ENCODE measurements at places on chromosomes 1 and 21. TPM values are rescaled to one million over a fixed set of nuclear protein-coding genes. Genes with fewer than 3 reads are reported as not detected.

FCRL6 gene
- total RNA-seq: not detected

DNA sequence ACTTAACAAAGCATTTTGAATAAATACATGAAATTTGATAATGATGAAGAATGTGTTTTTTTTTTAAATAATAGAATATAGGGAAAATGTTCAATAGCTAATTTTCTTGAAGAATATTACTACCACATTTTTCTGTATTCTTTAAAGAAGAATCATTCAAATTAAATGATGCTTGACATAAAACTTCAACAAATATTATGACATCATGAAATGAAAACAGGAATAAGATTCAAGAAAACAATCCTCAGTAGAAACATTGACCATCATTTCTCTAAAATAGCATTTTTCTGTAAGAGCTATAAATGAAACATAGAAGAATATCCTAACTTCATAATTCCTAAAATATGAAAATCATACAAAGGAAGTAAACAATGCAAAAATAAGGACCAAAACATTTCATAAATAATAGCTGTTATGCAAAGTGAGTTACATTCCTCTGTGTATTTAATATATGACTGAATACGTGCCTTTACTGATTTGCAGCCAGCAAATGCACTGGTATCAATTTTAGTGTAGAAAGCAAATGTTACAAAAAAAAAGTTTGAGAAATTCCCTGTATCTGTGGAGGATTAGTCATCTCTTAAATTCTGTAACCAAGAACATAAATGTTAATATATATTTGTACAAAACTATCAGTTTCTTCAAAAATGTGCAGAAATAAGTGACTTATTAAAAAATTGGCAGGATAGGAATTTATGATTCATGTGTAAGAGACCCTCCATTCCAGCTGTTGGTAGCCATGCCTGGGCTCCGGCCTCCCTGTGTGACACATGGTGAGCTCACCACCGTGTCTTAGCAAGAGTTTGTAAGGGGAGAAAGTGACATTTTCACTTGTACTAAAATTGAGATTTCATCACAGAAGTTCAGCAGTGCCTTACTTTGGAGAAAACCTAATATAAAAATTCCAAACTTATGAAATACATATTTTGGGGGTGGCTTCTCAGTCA, 15.0 kb upstream of the PTPN14 start:
- no peak overlapping the region for H3K4me3 ChIP-seq
- H3K27me3 ChIP-seq: peaks cover 2% of the 10 kb centered on the region
- DNase-seq: no peak
- no peak overlapping the region for H3K27ac ChIP-seq
- H3K4me1 ChIP-seq: no peaks in the 10 kb centered on the region
- no peaks in the 10 kb centered on the region for H3K36me3 ChIP-seq

WLS gene
- total RNA-seq: not detected

PLEKHA6 gene
- total RNA-seq: not detected

NPHS2 gene
- total RNA-seq: not detected

AGBL4 gene
- total RNA-seq: not detected

GRCh38 chr1:157646144-157646543, 48.3 kb upstream of the FCRL4 start:
- H3K27ac ChIP-seq: no peak overlapping the region
- DNase-seq: no peak
- no peaks in the 10 kb centered on the region for H3K36me3 ChIP-seq
- peaks cover 6% of the 10 kb centered on the region for H3K27me3 ChIP-seq
- H3K4me3 ChIP-seq: no peak overlapping the region
- H3K4me1 ChIP-seq: no peaks in the 10 kb centered on the region

- H3K27ac ChIP-seq: no peak overlapping the region
- no peaks in the 10 kb centered on the region for H3K4me1 ChIP-seq
- H3K4me3 ChIP-seq: no peak overlapping the region
- H3K27me3 ChIP-seq: no peaks in the 10 kb centered on the region
- no peak for DNase-seq
Observed at GRCh38 chr21:46151261-46151988, 4.0 kb downstream of the FTCD start.

GRCh38 chr1:203291201-203292096, 13.9 kb upstream of the BTG2 start:
- DNase-seq: no peak
- peaks cover 73% of the 10 kb centered on the region for H3K4me1 ChIP-seq
- H3K27ac ChIP-seq: peak overlapping the region; percentile 99

ATAD3B gene
- total RNA-seq: 34.6 TPM
